Activated naive CD4-positive, alpha-beta T cell treated with anti-CD3 and anti-CD28 coated beads, Interleukin-2, amount 50 U/mL, for 16 hours (primary cell): ENCODE measurements at places on chromosomes 6 and 20.

- DNase-seq: no peak
Measured at GRCh38 chr20:22348010-22348409, 236.4 kb downstream of the FOXA2 start.

- DNase-seq: no peak
Measured at GRCh38 chr6:168222115-168223043, 97.2 kb downstream of the DACT2 start.

- no peak for DNase-seq
Measured at GRCh38 chr6:29295623-29296022, 5.9 kb upstream of the OR14J1 start.

- no peak for DNase-seq
Measured at GRCh38 chr6:28277746-28278145, 3.6 kb upstream of the PGBD1 start.

DNA sequence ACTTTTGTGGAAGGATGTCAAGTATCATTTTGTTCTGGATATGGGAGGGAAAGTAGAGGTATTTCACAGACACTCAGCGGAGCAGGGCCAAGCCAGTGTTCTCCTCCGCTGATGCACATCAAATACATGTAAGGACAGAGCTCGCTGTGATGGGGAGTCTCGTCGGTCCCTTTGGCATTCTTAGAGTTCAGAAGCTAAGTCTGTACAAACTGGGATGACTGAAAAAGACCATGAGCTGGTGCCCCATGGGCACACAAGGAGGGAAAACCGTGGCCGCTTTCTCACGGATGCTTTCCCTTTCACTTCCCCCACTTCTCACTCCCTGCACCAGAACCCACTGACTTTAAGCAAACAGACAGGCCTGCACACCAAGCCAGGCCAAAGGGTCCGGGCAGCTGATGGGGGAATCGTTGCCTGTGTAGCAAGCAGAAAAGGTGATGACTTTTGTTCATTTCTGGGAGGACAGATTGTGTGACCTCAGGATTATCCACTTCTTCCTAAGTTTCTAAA, 27.7 kb upstream of the MPC1 start:
- DNase-seq: no peak

- DNase-seq: no peak
Measured at GRCh38 chr6:22222469-22222868, 74.4 kb downstream of the PRL start.

GRCh38 chr20:8853805-8854338, 215.0 kb upstream of the PLCB4 start:
- DNase-seq: no peak

- DNase-seq: no peak
Measured at GRCh38 chr20:16459019-16459700, 114.1 kb downstream of the KIF16B start.

- no peak for DNase-seq
Measured at GRCh38 chr6:7234547-7234946, 78.5 kb downstream of the SSR1 start.

DNA sequence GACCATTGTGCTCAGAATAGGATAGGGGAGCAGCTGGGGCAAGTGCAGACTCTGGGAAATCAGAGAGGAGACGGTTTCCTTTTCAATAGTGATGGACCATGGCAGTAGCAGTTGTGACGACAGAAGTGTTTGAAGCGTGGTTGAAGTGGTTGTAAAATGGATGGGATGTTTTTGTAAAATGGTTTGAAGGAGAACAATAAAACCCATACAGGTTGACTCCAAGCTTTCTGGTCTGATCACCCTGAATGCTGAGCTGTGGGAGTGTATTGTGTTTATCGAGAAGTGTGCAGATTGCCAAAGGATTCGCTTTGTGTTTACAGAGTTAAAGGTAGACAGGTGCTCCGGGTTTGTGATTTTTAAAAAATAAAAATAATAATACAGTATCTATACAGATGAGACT, 255.2 kb upstream of the SULF2 start:
- DNase-seq: no peak

- DNase-seq: no peak
Measured at GRCh38 chr6:2715737-2716136, 35.0 kb downstream of the MYLK4 start.

DNA sequence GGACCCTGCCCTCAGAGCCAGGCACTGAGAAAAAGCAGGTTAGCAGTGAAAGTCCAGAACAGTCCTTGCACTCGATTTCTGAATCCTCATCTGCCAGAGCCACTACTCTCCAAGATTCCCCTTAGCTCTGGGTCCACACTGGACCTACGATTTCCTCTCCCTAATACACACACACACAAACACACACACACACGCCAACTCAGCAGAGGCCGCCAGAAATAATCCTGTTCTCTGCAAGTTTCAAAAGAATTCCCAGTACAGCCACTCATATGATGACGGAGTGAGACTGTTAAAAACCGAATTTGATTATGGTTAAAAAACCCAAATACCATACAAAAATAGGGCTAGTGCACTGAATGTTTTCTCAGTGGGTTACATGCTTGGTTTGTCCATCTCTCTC, 90.8 kb downstream of the GMPR start:
- no peak for DNase-seq

- DNase-seq: no peak
Measured at GRCh38 chr20:60484316-60484715, 526.1 kb downstream of the CDH26 start.

GRCh38 chr6:105917038-105917695, 169.0 kb upstream of the PRDM1 start:
- no peak for DNase-seq

DNA sequence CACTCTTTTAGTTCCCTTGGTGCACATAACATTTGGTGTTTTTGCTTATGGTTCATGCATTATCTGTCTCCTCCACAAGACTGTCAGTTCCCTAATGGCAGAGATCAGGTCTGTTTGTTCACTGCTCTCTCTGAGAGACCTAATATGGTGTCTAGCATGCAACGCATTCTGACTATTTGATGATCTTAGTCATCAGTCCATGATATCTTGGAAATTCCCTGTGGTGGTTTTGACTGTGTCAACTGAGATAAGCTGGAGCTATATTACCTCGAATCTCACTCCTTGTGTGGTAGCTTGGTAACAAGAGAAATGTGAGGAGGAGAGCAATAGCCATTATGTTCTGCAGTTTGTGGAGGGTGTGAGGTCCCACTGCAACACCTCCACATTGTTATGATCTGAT, 229.8 kb downstream of the FRK start:
- no peak for DNase-seq

- DNase-seq: no peak
Measured at GRCh38 chr6:107862383-107862782, 38.3 kb upstream of the SCML4 start.

GRCh38 chr6:39937686-39938333, 3.5 kb upstream of the MOCS1 start:
- no peak for DNase-seq

- DNase-seq: no peak
Measured at GRCh38 chr6:164756723-164757122, 552.7 kb downstream of the C6orf118 start.

DNA sequence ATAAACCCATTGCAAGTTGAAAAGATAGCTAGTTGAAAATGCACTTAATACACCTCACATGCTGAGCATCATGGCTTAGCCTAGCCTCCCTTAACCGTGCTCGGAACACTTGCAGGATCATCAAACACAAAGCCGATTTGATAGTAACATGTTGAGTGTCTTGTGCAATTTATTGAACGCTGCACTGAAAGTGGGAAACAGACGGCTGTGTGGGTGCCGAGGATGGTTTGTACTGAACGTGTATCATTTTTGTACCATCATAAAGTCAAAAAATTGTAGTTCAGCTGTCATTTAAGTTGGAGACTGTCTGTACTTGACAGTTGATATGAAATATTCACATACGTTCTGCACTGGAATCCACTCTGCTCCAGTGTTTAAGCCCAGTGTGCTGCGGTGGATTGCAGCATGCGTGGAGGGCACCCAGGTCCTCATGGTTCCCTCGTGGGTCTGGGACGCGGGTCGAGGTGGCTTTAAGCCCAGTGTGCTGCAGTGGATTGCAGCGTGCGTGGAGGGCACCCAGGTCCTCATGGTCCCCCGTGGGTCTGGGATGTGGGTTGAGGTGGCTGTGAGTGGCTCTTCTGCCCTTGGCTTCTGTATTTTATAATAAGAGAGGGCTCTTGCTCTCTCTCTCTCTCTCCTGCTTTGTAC, 77.0 kb downstream of the CDH4 start:
- DNase-seq: no peak

DNA sequence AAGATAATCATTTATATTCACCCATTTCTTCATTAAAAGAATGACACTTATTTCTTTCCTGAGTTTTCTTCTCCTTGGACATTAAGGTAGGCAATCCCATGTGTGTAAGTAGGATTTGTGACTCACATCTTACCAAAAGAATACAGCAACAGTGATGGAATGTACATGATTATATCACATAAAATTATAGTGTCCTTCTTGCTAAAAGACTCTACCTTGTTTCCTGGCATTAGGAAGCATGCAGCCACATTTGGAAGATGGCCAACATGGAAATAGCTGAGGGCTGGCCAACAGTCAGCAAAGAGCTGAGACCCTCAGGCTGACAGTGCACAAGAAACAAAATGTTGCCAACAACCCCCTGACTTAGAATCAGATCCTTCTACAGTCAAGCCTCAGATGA, 327.9 kb upstream of the MARCKS start:
- no peak for DNase-seq

- no peak for DNase-seq
Measured at GRCh38 chr20:4604580-4604979, 117.1 kb upstream of the PRND start.

GRCh38 chr6:1662534-1662933, 52.8 kb downstream of the FOXC1 start:
- no peak for DNase-seq

DNA sequence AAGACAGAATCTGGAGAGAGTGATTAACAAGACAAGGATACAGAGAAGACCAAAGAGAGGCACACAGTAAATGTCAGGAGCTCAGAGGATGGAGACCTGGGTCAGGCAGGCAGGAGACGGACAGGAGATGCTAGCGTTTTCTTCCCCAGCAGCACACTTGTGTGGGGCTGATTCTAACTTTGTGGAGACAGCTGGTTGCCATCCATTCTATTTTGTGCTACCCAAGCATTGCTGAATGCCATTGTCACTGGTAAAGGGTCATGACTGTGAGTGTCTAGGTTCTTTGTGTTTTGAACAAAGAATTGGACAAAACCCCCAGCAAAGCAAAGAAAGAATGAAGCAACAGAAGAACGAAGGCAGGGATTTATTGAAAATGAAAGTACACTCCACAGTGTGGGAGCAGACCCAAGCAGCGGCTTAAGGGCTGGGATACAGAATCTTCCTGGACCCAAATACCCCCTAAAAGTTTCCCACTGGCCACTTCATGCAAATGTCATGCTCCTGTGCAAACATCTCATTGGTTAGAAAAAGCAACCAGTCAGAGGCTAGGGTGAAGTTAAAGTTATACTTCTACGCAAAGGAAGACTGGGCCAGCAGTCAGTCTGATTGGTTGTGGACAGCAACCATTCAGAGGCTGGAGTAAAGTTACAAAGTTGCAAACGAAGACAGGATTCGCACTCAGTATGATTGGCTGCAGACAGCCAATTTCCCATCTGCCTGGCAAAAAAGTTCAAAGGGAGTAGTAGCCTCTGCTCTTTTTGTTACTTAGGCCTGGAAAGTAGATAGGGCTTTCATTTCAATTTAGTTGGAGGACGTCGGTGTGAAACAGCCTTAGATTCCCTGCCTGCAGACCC, 17.5 kb downstream of the PTK7 start:
- no peak for DNase-seq

DNA sequence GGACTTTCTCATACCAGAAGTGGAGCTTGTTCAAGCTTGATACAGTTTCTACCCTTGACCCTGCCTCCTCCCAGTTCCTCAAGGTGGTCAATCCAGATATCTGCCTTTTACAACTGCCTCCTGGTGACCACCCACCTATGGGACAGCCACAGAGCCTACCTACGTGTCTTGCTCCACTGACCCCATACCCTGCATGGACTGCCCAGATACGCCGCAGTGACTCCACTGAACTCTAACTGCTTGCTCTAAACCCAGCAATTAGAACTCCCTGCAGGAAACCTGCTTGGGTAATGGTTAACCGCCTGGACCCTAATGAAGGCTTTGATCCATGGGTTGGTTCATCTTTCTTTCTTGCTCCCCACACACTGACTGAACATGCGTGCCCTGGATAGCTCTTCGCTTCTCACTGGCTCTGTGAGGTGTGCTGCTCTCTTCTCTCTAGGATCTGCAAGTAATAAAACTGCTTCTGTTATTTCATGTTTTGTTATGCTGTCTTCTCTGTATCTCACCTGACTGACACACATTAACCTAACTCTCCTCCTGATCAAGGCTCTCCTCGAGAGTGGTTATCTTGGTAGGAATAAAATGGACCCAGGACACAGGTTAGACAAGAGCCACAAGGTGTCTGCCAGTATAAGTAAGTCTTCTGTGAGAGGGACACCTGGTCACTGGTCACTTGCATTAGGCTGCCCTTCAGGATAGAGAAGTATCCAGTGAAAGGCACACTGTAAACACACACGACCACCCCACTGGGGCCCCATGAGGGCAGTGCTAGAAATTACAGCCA, 79.2 kb downstream of the CHD6 start:
- DNase-seq: no peak

DNA sequence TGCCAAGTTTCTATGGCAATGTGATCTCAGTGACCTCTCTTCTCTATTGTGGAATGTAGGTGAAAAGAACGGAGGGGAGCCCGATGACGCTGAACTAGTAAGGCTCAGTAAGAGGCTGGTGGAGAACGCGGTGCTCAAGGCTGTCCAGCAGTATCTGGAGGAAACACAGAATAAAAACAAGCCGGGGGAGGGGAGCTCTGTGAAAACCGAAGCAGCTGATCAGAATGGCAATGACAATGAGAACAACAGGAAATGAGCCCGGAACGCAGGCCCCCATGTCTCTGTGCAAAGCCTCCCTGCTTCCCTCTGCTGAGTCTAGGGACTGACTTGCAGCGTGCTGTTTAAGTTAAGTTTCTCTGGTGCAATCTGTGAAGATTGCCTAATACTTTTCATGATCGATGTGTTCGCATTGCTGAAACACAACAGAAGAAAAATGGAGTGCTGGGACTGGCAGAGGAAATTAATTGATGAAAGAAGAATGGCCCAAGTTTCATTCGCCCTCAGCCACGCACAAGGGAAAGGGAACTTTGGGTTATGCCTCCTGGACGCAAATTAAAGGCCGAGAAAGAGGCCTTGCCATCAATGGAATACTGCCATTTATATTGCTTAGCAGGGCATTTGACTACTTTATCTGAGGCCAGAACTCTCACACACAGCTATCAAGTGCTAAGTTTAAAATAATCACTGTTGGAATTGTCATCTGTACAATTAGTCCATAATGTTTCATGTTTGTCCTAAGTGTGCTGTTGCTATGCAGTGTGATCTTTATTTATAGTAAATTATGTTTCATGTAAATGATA, 146.4 kb downstream of the AKAP7 start:
- peak; percentile 53 for DNase-seq

DNA sequence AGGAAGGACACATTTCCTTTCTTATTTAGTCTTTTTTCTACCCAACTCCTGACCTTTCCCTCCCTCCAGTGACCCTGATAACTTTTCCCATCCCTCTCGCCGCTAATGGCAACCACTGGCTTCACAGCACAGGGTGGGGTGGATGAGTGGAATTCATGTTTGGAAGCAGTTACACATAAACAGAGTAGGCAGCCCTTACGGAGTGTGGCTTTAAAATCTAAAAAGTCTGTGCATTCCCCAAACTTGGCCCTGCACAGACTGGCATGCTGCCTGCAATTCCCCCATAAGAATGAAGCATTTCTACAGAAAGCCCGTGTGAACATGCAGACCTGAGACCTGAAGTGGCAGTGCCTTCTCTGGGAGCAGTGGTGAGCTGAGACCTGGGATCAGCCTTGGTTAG, 275.9 kb upstream of the PRND start:
- no peak for DNase-seq
